ENCODE measurements at places on chromosomes 7 and 10.

- no peak for DNase-seq
Measured at GRCh38 chr10:121310151-121310711, 288.0 kb downstream of the FGFR2 start.

GRCh38 chr7:9869151-9869550 lies 1104.5 kb upstream of the PHF14 start:
- no peak for DNase-seq

- no peak for DNase-seq
Measured at GRCh38 chr7:84904561-84904960, 282.3 kb downstream of the SEMA3D start.

DNA sequence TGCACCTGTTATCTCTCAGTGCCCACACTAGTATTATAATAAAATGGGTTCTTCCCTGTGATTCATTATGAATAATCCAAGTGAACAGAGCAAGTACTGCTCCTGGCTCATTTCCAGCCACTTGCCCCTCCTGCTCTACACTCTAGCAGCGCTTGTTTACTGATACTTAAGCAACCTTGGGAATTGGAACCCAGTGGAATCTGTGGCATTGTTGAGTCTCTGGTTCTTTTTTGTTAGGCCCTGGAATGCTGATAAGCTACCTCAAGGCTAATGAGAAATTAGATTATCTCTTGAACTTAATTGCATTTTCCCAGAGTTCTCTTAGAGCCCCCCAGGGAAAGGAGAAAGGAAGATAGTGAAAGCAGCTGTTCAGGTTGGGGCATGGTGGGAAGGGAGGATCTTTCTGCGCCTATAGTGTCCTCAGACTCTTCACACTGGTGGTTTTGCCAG lies 34.0 kb downstream of the PRKAR2B start:
- no peak for DNase-seq
